ENCODE measurements at places on chromosomes 7 and 10. TPM values are rescaled to one million over a fixed set of nuclear protein-coding genes. Genes with fewer than 3 reads are reported as not detected.

SOSTDC1 gene
- not detected for total RNA-seq

HOXA2 gene
- total RNA-seq = not detected

EGR2 gene
- 53.9 TPM for total RNA-seq

ACSM6 gene
- total RNA-seq = not detected

GRID1 gene
- total RNA-seq = not detected

RTKN2 gene
- 4.8 TPM for total RNA-seq

VWDE gene
- 2.3 TPM for total RNA-seq

NPFFR1 gene
- not detected for total RNA-seq

AGAP4 gene
- 21.9 TPM for total RNA-seq

SEC31B gene
- total RNA-seq = 36.0 TPM

SEPTIN14 gene
- total RNA-seq = not detected

ACBD7 gene
- total RNA-seq = 2.4 TPM

CACNB2 gene
- not detected for total RNA-seq

Measured in activated CD4-positive, alpha-beta T cell treated with anti-CD3 and anti-CD28 coated beads for 36 hours (primary cell).